ENCODE measurements at places on chromosomes 5 and 9.

DNA sequence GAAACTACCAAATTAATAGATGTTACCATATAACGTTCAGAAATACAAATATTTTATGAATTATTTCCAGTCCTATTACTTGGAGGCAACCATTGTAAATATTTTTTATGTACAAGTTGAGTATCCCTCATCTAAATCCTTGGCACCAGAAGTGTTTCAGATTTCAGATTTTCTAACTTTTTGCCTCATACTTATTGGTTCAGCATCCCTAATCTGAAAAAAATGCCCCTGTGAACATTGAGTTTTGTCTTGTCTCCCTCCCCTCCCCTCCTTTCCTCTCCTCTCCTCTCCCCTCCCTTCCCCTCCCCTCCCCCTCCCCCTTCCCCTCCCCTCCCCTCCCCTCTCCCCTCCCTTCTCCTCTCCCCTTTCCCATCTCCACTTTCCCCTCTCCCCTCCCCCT lies 40.6 kb downstream of the UBAP1 start:
- no peak for DNase-seq

DNA sequence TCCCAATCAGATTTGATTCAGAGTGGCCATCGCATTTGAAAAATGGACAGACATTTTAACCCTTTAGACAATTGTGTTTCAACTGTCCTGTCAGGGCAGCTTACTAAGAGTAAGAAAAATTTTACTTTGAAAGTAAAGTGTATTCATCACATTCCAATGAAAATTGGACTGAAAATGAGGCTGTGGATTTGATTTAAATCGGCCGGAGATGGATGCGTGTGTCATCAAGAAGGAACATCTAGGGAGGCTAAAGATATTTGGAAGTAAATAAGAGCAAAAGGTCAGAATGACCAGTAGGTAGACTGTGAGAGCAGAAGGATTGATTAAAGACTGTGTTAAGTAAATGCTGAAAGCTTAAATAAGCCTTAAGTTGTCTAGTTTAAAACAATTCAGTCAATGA lies 1.5 kb downstream of the ZCCHC7 start:
- DNase-seq: no peak

DNA sequence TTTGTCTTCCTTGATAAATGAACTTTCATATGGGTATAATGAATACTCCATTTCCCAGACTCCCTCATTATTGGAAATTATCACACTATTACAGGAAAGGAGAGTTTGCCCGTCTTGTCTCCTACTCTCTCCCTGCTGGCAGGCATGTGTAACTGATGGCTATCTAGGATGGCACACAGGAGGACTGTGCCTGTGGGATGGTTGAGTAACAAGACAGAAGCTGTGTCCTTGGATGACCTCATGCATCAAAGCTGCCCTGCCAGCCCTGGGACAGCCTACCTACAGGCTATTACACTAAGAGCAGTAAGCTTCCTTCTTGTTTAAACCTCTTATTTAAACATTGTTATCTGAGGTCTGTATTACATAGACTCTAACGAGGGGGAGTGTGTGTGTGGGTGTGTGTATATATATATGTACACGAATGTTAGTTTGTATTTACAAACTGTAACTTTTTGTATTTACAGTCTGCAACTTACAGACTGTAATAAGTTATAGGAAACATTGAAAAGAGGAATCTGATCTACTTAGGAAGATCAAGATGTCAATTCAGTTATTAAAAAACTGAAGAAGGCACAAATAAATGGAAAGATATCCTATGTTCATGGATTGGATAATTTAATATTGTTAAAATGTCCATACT lies 247.6 kb upstream of the ACO1 start:
- DNase-seq: no peak

- no peak for DNase-seq
These were observed 133.5 kb upstream of the DAP start for GRCh38 chr5:10894445-10895054.

GRCh38 chr5:169719360-169720314 lies 82.6 kb downstream of the DOCK2 start:
- no peak for DNase-seq

- peak; percentile 55 for DNase-seq
These were observed 35.3 kb upstream of the CLPTM1L start for GRCh38 chr5:1380011-1380817.

- DNase-seq: peak; percentile 17
These were observed 1.2 kb upstream of the PAPPA start for GRCh38 chr9:116152390-116152789.

- DNase-seq: no peak
These were observed 38.2 kb upstream of the DMXL1 start for GRCh38 chr5:119032656-119033055.

DNA sequence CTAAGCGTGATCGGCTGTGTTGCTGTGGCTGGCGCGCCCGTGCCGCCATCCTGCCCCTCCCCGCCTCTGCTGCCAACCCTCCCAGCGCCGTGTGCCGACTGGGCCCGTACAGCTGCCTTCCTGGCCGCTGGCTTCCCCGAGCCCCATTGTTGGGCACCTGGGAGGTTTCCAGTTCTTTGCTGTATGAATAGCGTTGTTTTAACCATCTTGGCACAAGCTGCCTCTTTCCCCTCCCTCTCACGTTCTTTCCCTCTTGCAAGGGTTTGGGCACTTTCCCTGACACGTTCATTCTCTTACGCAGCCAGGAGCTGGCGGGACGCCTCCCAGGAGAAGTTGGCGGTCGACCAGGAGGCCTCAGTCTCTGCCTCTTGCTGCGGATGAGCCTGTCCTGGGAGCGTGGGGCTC lies 43.1 kb upstream of the RXRA start:
- peak; percentile 91 for DNase-seq

- DNase-seq: no peak
These were observed 22.3 kb upstream of the UNC5A start for GRCh38 chr5:176788091-176788490.

DNA sequence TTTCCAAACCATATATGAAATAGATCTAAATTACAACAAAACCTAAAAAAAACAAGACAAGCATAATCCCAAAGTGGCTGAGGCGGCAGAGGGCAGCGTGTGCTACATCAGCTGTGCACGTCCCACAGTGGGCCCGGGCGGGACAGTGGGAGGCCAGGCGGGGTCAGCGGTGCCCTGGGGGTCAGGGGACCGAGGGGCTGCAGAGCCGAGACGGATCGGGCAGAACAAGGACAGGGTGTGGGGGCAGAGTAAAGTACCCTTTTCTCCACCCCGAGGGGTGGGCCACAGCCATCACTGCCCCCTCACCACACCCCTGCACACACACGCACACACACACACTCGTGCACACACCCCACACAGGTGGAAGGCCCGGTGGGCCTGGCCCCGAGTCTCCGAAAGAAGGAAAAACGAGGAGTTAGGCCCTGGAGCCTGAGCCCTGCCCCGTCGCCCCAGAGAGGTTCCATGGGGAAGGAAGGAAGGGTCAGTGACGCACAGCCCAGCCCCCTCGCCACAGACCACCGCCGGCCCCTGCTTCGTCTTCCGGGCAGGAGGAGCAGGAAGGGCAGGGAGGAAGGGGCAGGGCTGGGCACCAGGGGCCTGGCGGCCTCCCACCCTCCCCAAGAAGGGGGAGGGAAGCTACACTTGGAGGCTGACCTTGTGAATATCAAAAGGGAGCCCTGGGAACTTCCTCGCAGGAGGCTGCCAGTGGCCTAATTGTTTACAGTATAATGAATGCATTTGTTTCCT lies 49.6 kb upstream of the UBAC1 start:
- DNase-seq: no peak

DNA sequence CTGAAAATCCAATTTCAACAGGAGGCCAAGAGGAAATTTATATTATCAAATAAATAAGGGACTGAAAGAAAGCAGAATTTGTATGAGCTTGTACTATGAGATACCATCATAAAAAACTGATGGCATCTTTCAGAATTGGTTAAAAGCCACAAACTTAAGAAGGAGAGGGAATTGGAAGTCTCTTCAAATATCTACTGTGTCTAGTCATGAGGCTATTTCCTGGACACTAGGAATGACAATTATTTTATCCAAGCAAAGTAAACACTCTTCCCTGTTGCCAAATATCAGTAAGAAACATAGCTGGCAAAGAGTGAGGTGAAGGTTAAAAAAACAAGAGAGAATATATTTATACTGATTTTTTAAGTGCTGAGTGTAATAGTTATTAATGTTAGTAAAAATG lies 101.5 kb upstream of the ARRDC3 start:
- no peak for DNase-seq

DNA sequence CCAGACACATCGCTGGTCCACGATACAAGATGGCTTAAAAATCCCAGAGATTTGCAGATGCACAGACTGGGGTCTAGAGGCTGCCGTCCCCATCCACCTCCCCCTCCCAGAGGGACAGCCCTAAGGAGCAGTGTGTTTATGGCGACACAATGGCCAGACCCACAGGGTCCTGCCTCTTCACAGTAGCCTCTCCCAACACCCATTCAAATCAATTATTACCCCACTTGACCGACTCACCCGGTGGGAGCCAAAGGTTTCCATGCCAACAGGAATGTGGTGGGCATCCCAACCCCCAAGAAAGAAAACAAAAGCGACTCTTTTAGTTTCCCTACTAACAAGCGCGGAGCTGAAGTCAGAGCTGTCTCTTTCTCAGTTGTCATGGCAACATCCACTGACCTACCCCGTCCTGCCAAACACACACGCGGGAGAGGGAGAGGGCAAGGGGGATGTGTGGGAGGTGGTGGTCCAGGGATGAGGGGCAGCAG lies 209.0 kb downstream of the TTLL11 start:
- no peak for DNase-seq

- DNase-seq: no peak
These were observed 1173.7 kb upstream of the SEMA6A start for GRCh38 chr5:117748336-117748735.

GRCh38 chr9:86287013-86287412 lies 4.7 kb upstream of the ISCA1 start:
- no peak for DNase-seq

DNA sequence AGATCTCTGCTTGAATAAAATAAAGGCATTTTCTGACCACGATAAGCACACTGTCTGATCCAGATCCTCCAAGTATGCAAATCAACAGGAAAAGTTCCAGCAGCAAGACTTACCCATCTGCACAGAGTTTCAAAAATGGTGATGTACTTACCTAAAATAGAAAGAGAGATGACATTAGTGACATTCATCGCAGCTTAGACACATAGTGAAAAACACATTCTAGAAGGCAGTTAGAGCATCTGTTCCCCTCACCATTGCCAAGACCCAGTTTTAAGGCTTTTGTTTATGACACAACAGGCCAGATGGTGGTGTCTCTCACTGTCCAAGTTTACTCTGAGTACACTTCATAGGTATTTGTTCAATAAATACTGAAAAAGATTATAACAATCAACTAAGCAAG lies 207.7 kb downstream of the PDE4D start:
- no peak for DNase-seq

- no peak for DNase-seq
These were observed 47.4 kb upstream of the SUSD3 start for GRCh38 chr9:93011114-93011513.

GRCh38 chr5:86977190-86977589 lies 290.5 kb upstream of the RASA1 start:
- peak; percentile 16 for DNase-seq

- DNase-seq: peak; percentile 35
These were observed 63.4 kb downstream of the ANKRD33B start for GRCh38 chr5:10627160-10627701.

DNA sequence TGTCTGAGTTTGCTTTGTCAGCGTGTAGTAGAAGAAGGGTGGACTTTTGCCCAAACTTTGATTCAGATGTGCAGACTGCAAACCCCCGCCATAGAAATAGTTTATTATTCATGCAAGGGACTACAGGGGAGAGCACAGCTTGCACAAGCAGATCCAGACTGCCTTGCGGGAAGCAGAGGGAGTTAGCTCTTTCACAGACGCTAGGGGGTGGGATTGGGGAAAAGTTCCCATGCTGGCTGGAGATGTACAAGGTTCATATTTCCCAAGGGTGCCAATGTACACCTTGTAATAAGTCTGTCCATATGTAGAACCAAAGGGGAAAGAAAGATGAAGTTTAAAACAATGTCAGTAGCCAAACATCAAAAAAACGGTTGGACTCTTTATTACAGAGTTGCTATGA lies 749.7 kb upstream of the COX7C start:
- no peak for DNase-seq

GRCh38 chr5:82425591-82425990 lies 147.4 kb upstream of the RPS23 start:
- no peak for DNase-seq

GRCh38 chr5:36378551-36378950 lies 76.8 kb upstream of the RANBP3L start:
- peak; percentile 60 for DNase-seq

DNA sequence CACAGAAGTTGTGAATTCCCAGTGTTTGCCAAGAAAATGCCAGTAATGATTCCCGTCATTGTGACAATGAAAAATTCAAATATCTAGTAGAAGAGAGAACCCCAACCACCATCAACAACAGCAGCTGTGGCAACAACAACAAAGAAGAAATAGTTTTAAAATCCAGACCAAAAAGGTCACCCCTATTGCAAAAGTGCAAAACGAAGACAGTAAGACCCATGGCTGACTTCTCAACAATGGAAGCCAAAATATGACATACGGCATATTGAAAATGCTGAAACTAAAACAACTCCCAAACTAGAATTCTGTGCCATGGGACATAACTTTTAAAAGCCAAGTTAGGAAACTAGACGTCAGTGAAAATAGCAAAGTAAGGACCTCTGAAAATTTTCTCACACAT lies 270.6 kb downstream of the IRX2 start:
- no peak for DNase-seq

DNA sequence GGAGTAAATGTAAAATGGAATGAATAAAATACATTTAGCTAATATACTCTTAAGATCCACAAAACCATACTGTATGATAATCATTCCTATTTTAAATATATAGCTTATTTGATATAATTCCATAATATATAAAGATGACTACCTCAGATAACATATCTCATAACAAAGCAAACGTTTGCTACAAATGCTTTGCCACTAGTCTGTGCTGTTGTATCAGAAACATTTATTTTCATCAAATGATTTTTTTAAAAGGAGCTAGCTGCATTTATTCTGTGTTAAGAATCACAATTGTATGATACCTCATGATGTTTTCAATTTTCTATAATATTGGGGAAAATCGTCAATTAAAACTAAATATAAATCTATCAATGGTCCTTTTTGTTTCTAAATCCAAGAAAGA lies 567.2 kb downstream of the PTPRD start:
- DNase-seq: no peak

DNA sequence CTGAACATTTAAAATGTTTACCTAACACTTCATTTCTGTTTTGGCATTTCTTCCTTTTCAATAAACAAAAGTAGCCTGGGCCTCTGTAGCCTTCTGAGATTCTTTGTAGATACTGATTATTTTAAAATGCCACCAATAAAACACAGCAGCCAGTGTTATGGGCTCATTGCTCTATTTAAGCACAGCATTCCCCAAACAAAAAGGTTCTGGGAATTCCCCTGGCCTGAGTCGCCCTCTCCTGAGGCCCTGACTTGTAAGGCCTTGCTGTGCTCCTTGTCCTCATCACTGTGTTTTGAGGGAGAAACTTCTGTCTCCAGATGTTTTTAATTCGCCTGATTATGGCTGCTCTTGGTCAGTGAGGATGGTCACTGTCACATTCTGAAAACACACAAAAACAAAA lies 33.0 kb upstream of the CTXN3 start:
- DNase-seq: no peak

All from AG20443 (cell line).